Pulmonary artery endothelial cell (primary cell): ENCODE measurements at places on chromosomes 7 and 10.

DNA sequence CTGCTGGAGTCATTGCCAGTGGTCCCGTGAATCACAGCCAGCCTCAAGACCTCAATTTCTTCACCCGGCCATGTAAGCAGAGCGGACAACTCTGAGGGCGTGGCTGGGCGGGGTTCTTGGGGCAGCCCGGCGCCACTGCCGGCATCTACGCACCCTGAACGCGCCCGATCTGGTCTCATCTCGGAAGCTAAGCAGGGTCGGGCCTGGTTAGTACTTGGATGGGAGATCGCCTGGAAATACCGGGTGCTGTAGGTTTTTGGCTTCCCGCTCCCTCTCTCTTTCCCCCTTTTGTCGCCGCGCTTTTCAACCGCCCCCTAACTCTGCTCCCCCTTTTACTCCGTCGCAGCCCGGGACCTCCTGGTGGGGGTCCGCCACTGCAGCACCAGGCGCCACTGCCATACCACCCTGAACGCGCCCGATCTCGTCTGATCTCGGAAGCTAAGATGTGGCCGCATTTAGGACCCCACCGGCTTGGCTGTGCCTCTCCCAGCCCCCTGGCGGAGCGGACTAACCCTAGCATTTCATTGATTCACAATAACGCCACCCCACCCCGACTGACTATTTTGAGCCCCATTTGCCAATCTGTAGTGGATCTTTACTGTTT, 25.3 kb downstream of the GARIN1A start:
- no peak for DNase-seq

- no peak for DNase-seq
These were observed 163.2 kb upstream of the MDFIC start for GRCh38 chr7:114758661-114759227.

DNA sequence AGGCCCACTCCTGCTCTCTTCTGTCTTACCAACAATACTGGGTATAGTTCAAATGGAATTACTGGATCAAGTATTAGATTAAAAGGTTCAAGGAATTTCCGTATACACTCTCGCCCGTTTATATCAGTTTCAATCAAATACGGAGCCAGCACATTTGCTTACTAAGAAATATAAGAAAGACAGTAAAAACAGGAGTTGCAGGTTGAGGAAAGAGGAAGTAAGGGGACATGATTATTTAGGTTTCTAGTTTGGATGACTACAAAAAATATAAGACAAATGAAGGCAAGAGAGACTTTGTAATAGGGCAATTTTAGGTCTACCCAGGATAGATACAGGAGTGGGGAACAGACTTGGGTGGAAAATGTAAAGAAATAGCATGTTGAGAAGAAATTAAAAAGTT, 109.9 kb upstream of the ABI1 start:
- no peak for DNase-seq

DNA sequence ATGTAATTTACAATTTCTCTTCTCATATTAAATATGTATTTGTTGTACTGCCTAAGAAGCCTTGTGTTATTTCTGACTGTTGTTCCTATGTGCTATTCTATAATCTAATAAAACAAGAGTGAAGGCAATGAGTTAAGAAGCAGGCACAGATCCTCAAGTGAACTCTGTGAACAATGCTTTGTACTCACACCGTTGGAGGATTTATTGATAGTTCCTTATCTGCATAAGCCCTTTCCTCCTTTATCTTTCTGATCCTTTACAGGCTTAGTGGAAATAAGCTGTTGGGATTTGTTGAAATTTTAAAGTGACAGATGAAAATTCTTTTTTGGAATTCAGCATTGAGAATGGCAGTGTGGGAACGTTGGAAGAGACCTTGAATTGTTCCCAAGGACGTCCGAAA, 329.6 kb upstream of the NPVF start:
- no peak for DNase-seq

DNA sequence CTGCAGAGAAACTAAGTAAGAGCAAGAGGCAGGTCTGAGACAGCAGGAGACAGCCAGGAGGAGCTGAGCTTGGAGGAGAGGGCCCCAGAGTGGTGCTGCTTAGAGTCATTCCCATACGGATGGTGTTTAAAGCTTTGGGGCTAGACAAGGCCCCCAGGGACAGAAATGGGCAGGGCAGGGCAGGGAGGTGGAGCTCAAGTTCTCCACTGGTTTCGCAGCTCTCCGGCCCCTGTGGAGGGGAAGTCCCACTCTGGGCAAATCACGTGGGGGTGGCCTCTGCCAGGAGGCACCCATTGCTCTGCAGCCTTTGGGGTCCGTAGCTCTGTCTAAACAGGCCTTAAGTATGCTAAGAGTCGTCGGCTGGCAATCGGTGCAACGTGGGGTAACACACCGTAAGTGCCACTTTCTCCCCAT, 1.0 kb upstream of the PTPRE start:
- DNase-seq = no peak

DNA sequence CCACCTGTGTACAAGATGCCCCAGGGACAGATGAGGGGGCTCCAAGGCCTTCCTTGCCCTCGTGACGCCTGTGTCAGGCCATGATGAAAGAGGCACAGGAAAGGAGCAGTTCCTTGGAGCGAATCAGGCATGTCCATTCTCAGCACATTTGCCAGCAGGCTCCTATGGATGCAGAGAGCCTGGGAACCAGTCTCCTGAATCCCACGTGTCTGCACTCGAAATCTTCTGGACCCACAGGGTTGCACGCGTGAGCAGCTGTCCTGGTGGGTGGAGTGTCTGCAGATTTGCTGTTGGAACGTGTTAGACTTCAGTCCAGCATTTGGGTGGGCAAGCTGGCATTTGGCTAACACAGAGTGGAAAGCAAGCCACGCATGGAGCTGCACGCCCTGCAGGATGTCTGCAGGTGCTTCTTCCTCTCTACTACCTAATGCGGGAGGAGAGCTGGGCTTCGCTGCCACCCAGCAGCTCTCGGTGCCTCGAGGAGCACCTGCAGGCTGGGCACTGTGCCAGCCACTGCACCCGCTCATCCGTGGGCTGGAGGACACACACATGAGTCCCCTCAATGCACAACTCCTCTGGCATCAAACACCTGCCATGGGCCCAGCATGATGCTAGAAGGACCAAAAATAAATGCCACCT, 140.7 kb downstream of the PAXIP1 start:
- DNase-seq = no peak

- DNase-seq = no peak
These were observed 839.0 kb downstream of the LRMDA start for GRCh38 chr10:76270464-76270863.

DNA sequence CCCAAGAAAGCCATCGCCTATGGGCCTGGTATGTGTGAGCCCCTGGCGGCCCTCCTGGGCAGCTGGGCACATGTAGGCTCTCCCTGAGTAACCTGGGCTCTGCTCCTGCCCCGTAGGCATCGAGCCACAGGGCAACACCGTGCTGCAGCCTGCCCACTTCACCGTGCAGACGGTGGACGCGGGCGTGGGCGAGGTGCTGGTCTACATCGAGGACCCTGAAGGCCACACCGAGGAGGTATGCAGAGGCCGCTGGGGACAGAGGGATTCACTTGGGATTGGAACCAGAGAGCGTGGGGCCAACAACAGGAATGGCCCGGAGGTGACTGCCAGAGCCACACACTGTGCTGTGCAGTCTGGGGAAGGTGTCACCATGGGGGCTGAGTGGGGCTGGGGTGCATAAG, 7.3 kb downstream of the FLNC start:
- DNase-seq = no peak

DNA sequence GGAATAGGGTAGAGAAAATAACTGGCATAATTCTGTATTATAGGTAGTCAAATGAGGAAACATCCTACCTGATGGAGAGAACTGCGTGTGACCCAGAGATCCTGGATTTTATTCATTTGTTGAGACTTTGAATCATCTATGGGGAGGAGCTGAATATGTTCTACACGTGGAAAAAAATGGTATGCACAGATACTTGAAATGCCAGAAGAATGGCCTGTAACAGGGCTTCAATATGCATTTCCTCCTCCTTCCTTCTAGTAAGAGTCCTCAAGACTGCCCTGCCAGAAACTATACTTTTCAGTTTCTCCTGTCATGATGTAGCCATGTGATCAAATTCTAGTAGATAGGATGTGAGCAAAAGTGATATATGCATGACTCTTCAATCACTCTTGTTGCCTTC, 301.6 kb upstream of the HGF start:
- no peak for DNase-seq

GRCh38 chr7:1542329-1542728, 11.8 kb downstream of the MAFK start:
- no peak for DNase-seq

GRCh38 chr10:131730771-131731497, 169.9 kb upstream of the PPP2R2D start:
- DNase-seq = no peak

DNA sequence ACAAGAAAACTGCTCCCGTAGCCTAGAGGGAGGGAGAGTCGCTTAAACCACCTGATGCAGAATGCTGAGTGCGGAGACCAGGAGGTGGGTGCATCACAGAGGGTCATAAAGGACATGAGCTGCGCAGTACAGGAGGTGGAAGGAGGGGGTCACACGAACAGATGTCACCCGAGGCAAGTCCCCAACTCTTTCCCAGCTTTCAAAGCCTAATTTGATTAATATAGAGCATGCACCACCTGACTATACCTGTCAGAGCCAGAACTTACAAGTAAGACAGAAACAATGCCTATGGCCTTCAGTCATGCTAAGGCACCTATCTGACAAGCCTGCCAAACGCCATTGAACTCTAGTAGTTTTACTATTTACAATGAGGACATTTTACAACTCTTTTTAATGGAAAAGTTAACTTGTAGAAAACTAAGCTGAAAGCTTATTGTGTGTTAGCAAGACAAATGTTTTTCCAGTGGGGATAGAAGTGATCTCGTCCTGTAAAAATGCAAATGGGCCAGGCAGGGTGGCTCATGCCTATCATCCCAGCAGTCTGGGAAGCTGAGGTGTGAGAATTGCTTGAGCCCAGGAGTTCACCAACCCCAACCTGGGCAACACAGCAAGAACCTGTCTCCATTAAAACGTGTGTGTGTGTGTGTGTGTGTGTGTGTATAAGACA, 1.1 kb upstream of the VOPP1 start:
- no peak for DNase-seq

DNA sequence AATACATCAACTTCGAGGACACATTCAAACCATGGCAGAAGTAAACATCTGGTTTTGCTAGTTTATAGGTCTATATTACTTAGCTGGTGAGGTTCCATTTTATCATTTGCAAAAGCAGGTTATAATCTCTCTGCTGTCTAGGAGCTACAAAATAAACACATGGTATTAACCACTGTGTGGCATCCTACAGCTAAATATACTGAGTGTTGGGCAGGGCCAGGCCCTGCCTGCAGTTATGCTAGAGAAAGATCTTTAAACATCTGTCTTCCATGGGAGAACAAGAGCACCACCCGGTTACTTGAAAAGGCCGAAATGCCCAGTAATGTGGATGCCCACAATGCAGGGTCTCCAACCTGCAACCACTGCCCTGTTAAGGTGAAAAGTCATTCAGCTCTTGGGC, 20.6 kb upstream of the FKBP9 start:
- no peak for DNase-seq

DNA sequence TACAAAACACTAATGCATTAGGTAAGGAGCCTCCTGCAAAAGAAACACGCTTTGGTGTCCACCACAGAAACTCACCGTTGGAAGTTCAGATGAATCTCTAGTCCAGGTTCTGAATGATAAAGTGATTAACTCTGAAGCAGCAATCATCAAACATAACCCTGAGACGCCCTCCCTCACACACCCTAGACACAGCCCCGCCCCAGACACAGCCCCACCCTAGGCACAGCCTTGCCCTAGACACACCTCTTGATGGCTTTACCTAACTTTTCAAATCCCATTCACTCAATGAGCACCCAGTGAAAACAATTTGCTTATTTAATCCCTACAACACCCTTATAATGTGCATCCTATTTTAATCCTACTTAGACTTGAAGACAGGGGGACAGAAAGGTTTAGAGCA, 21.3 kb upstream of the TMEM254 start:
- no peak for DNase-seq

DNA sequence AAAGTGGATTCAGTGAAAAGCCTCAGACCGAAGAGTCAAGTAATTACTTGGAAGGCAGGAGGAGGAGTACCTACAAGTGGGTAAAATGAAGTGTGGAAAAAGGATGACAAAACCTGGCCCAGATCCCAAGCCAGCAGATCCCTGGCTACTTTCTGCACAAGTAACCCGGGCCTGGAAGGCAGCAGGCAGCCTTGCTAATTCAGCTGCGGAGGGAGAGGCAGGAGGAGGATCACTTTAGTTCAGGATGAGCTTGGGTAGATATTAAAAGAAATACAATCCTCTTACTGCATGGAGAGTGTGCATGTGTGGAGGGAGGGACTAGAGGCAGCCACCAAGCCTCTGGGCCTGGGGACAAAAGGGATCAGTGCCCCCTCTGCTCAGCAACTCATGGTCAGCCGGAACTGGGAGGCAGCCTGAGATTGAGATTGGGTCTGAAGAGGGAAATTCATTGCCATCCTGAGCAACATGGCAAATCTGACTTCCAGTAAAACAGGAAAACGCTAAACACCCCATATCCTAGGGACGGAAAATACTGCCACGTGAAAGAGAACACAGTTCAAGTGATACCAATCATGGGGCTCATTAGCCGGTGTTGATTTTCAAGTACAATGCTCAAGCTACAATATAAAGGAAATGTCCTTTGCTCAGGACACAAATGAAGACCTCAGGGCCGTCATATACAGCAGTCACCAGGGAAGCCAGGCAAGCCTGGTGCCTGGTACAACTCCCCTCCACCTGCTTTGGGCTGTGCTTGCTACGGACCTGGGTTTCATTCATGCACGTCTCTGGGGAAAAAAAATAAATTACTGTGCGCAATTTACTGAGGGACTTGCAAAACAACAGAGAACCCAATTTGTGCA, 1.3 kb downstream of the AMPH start:
- no peak for DNase-seq

DNA sequence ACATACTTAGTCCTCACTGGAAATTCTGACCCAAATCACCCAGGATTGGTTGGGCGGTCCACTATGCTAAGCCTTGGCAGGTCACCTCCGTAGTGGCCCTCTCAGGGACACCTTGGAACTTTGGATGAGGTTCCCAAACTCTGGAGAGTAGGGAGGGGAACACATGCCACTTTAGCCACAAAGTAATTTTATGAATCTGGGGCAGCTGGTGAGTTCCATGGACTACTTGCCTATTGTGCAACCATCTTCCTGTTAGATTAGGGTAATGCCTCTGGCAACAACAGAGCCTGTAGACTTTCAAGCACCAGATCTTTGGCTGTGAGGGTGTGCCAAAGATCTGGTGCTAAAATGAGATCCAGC, 77.7 kb downstream of the ITGB8 start:
- no peak for DNase-seq
